ENCODE measurements at places on chromosomes 6 and 20. TPM values are rescaled to one million over a fixed set of nuclear protein-coding genes. Genes with fewer than 3 reads are reported as not detected.

The GRIK2 gene
- 0.38 TPM for total RNA-seq

The LSM2 gene
- total RNA-seq: 30.8 TPM

The GSTA3 gene
- not detected for total RNA-seq

- H3K4me3 ChIP-seq: no peak overlapping the region
- H3K4me1 ChIP-seq: no peaks in the 10 kb centered on the region
- no peak for DNase-seq
- no peaks in the 10 kb centered on the region for H3K36me3 ChIP-seq
- H3K27ac ChIP-seq: no peak overlapping the region
Observed at GRCh38 chr6:6392214-6393068, 72.0 kb upstream of the F13A1 start.

DNA sequence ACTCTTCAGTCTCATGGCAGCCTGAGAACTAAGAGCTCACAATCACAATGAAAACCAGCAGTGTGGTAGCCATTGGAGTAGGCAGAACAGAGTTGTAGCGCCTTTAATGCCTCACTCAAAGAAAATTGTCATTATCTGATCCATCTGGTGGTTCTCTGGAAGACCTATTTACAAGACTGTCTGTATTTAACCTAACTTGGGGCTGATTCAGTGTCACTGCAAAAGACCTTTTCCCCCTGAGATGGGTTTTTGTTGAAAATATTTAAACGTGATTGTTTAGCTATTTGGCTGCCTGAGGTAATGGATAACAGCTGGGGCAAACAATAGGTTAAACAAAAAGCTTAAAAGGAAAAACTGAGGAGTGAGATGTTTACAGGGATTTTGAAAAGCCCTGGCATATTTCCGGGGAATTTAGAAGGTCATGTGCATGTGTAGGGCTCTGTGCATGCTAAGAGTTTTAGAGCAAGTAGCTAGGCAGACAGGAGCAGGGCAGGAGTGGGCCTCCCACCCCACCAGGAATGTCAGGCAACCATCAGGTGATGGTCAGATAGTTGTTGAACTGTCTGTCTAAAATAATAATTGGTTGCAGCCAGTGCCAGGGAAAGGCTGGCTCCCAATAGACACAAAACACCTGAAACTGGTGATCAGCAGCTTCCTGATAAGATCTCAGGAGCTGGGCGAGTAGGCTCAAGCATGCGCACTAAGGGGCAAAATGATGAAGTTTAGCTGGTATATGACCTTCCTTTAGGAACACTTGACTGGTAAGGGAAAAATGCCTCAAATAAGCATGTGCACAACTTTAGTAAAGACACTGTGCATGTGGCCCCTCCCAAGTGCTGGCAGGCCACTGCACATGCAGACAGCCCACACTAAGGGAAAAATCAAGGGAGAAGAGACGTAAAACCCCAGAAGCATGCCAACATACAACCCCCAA lies 70.8 kb upstream of the AKIRIN2 start:
- no peak for DNase-seq
- no peak overlapping the region for H3K4me3 ChIP-seq
- H3K36me3 ChIP-seq: no peaks in the 10 kb centered on the region
- no peak overlapping the region for H3K27ac ChIP-seq

- H3K4me1 ChIP-seq: peaks cover 8% of the 10 kb centered on the region
- no peak for DNase-seq
- no peaks in the 10 kb centered on the region for H3K36me3 ChIP-seq
- H3K27ac ChIP-seq: no peak overlapping the region
- H3K27me3 ChIP-seq: peaks cover 9% of the 10 kb centered on the region
Observed at GRCh38 chr6:129771678-129772077, 61.7 kb upstream of the ARHGAP18 start.

GRCh38 chr6:44257025-44257752 lies at the start of gene SLC35B2:
SLC35B2 (minus strand) TSS chr6:44257528; CDS start chr6:44257410, 118 bp downstream.
- DNase-seq: peak; percentile 85
- no peaks in the 10 kb centered on the region for H3K27me3 ChIP-seq
- H3K36me3 ChIP-seq: peaks cover 40% of the 10 kb centered on the region
- H3K27ac ChIP-seq: peak within 1 kb of the TSS; percentile 89
- peaks cover 18% of the 10 kb centered on the region for H3K4me1 ChIP-seq
- peak within 1 kb of the TSS; percentile 94 for H3K4me3 ChIP-seq

DNA sequence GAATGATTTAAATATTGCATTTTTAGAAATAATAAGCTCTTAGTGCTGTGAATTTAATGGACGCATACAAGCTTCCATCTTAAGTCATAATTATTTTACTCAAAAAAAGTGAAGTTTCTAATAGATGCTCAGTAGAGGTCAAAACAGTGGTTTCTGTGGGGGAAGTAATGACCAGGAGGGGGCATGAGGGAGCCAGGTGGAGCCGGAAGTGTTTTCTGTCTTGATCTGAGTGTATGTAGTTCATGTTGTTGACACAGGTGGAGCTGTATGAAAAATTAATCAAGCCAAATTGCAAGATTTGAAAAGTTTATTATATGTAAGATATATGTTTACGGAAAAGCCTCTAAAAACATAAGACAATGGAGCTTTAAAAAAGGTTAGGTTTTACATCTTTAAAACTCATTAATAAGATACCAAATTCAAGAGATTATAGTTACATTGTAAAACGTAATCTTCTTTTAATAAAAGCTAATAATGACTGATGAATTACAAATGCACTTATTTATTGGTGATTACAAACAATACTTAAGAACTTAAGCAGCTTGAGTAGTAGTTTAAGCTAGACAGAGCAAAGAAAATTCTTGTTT lies 68.0 kb downstream of the PLAGL1 start:
- DNase-seq: no peak
- no peak overlapping the region for H3K27ac ChIP-seq
- no peaks in the 10 kb centered on the region for H3K36me3 ChIP-seq

DNA sequence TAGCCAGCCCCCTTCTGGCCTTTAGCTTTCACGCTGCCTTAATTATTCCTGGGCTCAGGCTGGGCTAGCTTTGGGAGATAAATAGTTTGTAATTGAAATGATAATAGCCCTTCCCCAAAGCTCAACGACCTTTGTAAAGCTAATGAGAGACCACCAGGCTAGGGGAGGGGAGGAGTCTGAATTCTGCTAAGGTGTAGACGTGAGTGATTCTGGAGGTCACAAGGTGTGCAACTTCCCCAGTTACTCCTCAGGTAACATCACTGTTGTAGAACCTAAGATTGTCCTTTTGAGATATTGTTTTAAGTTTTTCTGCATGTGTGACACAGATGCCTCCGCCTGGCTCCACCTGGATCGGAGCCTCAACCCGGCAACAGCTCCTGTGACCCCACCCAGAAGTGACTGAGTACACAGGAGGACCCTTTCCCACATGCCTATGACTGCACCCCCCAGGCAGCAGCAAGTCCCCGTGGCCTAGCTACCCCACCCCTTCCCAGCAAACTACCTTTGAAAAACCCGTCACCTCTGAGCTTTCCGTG lies 5.8 kb upstream of the GPR31 start:
- no peak overlapping the region for H3K4me3 ChIP-seq
- H3K36me3 ChIP-seq: no peaks in the 10 kb centered on the region
- H3K27ac ChIP-seq: no peak overlapping the region
- no peaks in the 10 kb centered on the region for H3K27me3 ChIP-seq
- no peaks in the 10 kb centered on the region for H3K4me1 ChIP-seq

DNA sequence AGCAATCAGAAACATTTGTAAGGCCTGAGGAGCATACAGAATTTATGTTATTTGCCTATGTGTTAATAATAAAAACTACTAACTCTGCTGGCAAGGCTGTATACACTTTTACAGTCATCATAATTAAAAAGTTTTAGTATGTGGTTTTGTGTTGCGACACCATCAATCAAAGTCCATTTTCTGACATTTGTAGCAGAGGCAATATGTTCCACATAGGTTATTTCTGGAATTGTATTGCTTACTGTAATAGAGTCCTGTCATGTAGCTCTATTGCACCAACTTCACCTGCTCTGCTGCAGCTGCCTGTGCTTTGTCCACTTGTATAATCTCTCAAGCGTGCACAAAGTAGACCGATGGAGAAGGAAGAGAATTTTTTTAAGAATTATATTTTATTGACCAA lies 501.8 kb downstream of the HACE1 start:
- H3K4me3 ChIP-seq: no peak overlapping the region
- H3K4me1 ChIP-seq: no peaks in the 10 kb centered on the region
- H3K36me3 ChIP-seq: no peaks in the 10 kb centered on the region
- DNase-seq: no peak
- H3K27ac ChIP-seq: no peak overlapping the region

GRCh38 chr6:17865243-17865642 lies 122.2 kb downstream of the KIF13A start:
- H3K4me3 ChIP-seq: no peak overlapping the region
- DNase-seq: no peak
- H3K27ac ChIP-seq: no peak overlapping the region
- no peaks in the 10 kb centered on the region for H3K36me3 ChIP-seq

DNA sequence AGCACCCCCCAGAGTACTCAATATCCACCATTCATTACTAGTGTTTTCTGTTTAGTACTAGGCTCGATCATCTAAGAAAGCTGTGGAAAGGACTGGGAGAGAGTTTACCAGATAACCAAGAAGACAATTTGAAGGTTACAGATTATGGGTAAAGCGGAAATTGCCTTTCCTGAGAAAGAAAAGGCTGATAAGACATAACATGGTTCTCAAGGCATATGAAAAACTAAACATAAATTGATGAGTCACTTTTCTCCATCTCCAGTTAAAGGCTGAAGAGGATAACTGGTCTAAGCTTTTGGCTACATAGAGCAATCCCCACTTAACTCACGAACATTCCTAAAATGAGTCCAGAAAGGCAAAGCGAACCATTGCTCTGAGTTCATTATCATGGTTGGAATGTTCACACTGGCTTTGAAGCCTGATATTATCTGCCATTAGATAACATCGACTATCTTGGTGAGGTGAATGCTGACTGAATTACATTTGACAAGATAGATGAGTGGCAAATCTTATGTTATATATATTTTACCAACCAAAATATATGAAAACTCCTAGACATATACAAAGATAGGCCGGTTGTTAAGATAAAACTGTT lies 65.8 kb downstream of the BTBD9 start:
- DNase-seq: no peak
- peaks cover 8% of the 10 kb centered on the region for H3K36me3 ChIP-seq
- H3K4me1 ChIP-seq: peaks cover 5% of the 10 kb centered on the region
- no peak overlapping the region for H3K27ac ChIP-seq
- no peaks in the 10 kb centered on the region for H3K27me3 ChIP-seq
- no peak overlapping the region for H3K4me3 ChIP-seq

- H3K4me1 ChIP-seq: no peaks in the 10 kb centered on the region
- no peak for DNase-seq
- no peak overlapping the region for H3K4me3 ChIP-seq
- no peaks in the 10 kb centered on the region for H3K27me3 ChIP-seq
- H3K36me3 ChIP-seq: no peaks in the 10 kb centered on the region
Observed at GRCh38 chr20:61861054-61861841, 204.4 kb downstream of the TAF4 start.

- no peaks in the 10 kb centered on the region for H3K4me1 ChIP-seq
- no peak overlapping the region for H3K27ac ChIP-seq
- H3K27me3 ChIP-seq: no peaks in the 10 kb centered on the region
- no peaks in the 10 kb centered on the region for H3K36me3 ChIP-seq
- no peak for DNase-seq
Observed at GRCh38 chr6:83365931-83366330, 64.9 kb downstream of the ME1 start.

All from upper lobe of right lung (tissue), 1 donor.